ENCODE measurements at places on chromosomes 16 and 17.

- no peak for DNase-seq
Observed at GRCh38 chr16:24165273-24165672, 90.9 kb upstream of the CACNG3 start.

- no peak for DNase-seq
Observed at GRCh38 chr17:82840431-82840831, 609 bp upstream of the ZNF750 start.

DNA sequence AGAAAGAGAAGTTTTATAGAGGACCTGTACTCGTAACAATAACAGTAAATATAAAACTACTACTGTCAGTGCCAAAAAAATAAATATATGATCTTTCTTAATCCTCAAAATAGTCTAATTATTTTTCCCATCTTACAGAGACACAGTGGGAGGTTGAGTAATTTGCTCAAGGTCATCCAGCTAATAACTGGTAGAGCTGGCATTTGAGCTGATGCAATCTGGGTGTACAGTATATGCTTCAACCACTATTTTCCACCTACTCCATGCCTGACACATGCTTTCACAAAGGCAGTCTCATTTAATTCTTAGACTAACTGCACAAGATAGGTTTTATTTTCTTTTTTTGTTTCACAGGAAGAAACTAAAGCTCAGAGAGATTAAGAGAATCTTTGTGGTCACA lies 33.6 kb downstream of the PIGL start:
- DNase-seq: no peak

DNA sequence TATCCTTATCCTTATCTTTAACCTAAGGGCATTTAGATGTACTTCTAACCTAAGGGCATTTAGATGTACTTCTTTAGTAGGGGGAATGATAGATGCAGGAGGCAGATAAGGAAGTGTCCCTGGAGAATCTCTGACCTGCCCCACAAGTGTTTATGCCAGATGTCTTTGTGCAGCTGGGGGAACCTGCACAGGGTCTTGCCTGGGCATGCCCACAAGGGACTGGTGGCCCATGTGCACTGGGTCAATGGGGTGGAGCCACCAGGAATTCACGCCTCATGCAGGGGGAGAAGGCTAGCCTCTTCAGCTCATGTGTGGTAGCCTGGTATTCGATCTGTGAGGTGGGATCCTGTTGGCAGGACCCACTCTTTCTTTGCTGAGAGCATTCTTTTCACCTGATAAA lies 38.0 kb downstream of the CA10 start:
- no peak for DNase-seq

DNA sequence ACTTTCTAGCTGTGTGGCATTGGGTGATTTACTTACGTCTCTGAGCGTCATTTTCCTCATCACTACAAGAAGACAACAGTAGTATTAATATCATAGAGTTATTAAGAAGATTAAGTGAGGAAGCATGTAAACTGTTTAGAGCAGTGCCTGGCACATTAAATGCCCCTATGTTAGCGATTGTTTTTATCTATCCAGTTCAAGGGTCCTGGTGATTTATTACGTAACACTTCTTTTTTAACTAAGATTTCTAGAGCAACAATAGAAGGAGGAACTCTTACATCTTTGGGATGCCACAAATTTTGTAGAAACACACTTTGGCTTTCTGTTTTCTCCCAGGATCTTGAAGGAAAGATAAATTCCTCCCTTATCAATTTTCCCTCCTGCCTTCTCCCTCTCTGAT lies 3.3 kb upstream of the GAS7 start:
- DNase-seq: no peak

GRCh38 chr16:57639172-57639887 lies 10.9 kb downstream of the ADGRG1 start:
- no peak for DNase-seq

DNA sequence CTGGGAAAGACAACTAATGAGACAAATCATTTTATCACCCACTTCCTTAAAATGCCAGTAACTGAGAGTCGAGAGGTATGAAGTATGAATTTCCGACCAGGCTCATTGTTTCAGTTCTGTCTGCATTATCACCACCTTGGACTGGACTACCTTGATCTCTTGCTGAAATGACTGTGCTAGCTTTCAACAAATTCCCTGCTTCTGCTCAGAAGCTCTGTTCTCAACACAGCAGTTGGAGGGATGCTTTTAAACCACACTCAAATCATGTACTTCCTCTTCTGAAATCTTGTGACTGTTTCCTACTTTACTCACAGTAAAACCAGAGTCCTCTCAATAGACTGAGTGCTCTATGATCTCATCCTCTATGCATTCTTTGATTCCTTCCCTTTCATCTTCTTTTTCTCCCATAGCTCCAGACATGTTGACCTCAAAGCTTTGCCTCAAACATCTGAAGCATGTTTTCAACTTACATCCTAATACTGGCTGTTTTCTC lies 195.8 kb downstream of the KCNJ2 start:
- no peak for DNase-seq

DNA sequence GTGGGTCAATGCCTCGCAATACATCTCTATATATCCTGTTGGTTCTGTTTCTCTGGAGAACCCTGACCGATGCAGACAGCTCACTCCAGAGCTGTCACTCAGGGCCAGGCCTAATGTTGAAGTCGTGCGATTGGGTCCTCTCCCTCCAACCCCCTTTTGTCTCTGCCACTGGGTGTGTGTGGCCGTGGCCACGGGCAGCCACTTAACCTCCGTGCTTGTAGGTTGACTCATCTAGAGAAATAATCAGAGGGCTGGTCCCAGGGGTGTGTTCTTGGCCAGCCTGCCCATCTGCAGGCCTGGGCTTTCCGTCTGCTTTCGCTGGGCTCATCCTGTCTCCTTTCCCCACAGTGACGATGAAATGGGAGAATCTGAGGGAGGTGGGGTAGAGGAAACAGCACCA lies 7.4 kb downstream of the ADAD2 start:
- DNase-seq: no peak

GRCh38 chr17:83100853-83101391 lies 21.5 kb downstream of the METRNL start:
- DNase-seq: no peak

DNA sequence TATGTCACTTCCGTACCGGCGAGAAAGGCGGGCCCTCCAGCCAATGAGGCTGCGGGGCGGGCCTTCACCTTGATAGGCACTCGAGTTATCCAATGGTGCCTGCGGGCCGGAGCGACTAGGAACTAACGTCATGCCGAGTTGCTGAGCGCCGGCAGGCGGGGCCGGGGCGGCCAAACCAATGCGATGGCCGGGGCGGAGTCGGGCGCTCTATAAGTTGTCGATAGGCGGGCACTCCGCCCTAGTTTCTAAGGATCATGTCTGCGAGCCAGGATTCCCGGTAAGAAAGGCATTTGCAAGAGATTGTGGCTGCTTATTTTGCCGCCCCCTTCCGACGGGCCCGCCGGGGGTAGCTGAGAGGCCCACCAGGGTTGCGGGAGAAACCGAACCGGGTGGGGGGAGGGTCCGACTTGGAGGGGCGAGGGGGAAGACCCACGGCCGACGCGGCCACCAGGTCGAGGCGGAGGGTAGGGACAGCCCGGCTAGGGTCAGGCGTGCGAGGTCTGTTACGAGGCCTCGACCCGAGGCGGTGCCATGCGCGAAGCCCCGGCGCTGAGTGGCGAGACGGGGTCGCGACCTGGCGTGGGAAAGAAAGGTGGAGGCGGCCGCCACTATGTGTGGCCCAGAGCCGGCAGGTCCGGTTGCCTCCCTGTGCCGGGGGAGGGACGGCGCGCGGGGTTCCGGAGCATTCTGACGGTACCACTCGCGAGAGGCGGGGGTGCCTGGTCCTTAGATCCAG lies 6.7 kb upstream of the CD68 start:
- DNase-seq: peak; percentile 99

DNA sequence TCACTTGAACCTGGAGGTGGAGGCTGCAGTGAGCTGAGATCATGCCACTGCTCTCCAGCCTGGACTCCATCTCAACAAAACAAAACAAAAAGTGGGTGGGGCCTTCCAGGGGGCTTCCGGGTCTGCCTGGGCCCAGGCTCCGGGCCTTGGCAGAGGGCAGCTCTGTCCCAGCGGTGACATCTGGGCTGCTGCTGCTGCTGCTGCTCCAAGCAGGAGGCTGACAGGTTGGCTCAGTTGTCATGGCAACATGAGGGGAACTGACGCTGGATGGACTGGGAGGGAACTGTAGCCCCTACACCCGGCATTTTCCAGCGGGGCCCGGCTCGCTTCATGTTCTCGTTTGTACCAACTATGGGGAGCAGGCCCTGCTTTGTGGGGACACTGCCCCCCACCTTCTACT lies 4.0 kb downstream of the BAIAP3 start:
- no peak for DNase-seq
